ENCODE measurements at places on chromosomes 11 and 22.
A peak's percentile ranks its signal among the peaks of the same experiment; 100 is the strongest.

DNA sequence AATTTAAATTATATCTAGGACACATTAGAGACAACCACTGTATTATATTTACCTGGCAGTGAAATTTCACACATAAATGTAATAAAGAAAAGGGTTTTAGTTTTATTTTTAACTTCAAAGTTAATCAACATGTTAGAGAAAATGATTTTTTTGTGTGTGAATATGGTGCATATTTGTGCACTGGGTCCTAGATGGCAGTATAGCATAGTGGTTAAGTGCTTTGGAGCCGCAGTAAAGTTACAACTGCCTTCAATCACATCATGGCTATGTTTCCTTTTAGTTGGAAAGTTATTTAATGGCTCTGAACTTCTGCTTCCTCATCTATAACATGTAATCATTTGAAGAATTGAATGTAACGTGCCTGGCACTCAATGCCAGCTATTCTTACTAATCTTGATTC lies 108.9 kb upstream of the DDI1 start:
- DNase-seq, result no peak

GRCh38 chr11:74466916-74467885 lies at the start of gene KCNE3:
Gene KCNE3, minus strand, starts transcription at chr11:74467549. Its CDS starts 9,986 bp downstream, at chr11:74457563.
- DNase-seq, result no peak

- DNase-seq, result no peak
Observed at GRCh38 chr11:84671325-84671999, 955.7 kb downstream of the DLG2 start.

DNA sequence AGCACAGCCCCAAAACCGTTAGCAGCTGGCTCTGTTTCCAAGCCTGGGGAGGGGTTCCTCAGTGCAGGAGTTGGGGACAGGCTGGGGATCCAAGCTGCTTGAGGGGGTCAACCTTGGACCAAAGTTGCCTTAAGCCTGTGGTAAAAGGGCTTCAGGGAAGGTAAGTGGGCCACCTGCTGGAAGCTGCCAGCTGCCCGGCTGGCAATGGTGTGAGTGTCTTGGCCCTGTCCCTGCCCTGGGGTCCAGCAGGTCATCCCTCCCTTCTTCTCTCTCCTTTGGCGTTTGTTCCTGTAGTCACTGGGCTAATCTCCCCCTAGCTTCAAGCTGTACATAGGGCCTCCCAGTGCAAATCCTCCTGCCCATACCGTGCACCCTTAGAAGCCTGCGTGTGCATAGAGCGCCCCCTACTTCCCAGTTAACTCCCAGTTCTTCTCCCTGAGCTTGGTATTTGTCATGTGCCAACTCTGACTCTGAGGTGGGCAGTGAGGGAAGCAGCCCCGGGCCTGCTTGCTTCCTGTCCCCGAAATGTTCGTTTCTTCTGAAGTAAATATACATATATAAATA lies 4.4 kb downstream of the TMEM258 start:
- DNase-seq, result no peak

GRCh38 chr22:20021196-20022181 lies 579 bp downstream of the TANGO2 start:
- DNase-seq, result no peak

GRCh38 chr11:117428186-117428855 lies 100.7 kb downstream of the CEP164 start:
- no peak for DNase-seq

- no peak for DNase-seq
Observed at GRCh38 chr11:75721852-75722668, 4.4 kb downstream of the MOGAT2 start.

DNA sequence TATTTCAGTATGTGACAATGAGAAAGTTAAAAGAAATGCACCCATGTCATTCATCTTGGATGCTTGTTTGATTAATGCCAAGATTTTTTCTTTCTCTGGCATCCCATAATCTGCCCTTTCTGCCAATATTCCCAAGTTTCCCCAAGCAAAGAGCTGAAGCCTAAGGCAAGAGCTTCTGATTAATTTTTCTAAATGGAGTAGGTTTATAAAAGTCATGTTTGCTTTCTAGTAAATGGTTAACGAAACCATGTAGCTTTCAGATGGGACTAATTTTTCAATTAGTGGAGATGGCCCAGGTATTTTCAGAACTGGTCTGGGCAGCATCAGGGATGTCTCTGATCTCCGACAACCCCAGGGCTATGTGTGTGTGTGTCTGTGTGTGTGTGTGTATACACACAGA lies 55.3 kb downstream of the LRRC4C start:
- DNase-seq, result no peak

- DNase-seq, result no peak
Observed at GRCh38 chr11:113464416-113464815, 10.8 kb downstream of the DRD2 start.

GRCh38 chr11:71502026-71502425 lies 25.0 kb upstream of the KRTAP5-7 start:
- no peak for DNase-seq

DNA sequence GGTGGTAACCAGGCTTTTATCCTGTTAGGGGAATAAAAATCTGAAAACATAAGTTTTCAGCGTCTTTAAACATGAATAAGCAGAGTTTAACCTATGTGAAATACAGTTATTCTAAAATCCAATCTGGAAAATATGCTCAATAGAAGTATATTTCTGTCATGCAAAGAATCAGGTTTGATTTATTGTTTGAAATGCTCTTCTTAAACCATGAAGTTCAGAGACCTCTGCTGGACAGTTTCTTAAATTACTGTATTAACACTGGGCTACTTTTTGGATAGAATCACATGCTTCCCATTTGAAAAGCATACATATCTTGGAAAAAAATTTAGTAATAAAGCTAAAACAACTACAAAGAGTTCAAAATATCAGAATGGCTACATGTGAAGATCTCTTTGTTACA lies 25.4 kb downstream of the APIP start:
- no peak for DNase-seq

- DNase-seq, result no peak
Observed at GRCh38 chr11:111982541-111983186, 42.5 kb upstream of the DLAT start.

- DNase-seq, result no peak
Observed at GRCh38 chr11:70040452-70040851, 37.7 kb upstream of the ANO1 start.

DNA sequence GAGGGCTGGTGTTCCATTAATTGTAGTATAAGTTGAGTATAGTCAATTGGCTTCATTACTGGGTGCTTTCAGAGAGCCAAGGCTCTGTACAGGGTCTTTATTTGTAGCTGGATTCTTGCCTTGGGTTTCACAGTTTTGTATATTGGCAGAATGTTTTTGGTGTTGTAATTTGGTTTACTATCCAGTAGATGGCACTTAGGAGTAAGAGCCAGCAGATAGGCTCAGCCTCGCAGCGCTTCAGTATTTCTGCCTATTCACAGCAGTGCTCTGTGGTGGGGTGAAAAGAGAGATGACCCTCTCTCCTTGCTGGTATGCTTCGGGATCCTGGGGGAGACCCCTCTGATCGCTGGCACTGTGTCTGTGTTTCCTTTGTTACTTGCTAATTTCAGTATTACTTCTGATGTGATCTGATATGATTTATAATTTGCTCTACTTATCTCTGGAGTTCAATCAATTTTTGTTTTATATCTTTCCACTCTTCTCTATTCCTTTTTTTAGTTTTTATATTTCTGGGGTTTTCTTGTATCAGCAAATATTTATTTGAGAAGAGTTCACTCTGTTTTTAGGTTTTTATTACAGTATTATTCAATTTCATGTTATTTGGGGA lies 52.2 kb downstream of the ANO5 start:
- no peak for DNase-seq

GRCh38 chr11:35141071-35141470 lies 2.1 kb downstream of the CD44 start:
- DNase-seq, result no peak

GRCh38 chr11:35144136-35144741 lies 5.3 kb downstream of the CD44 start:
- no peak for DNase-seq

DNA sequence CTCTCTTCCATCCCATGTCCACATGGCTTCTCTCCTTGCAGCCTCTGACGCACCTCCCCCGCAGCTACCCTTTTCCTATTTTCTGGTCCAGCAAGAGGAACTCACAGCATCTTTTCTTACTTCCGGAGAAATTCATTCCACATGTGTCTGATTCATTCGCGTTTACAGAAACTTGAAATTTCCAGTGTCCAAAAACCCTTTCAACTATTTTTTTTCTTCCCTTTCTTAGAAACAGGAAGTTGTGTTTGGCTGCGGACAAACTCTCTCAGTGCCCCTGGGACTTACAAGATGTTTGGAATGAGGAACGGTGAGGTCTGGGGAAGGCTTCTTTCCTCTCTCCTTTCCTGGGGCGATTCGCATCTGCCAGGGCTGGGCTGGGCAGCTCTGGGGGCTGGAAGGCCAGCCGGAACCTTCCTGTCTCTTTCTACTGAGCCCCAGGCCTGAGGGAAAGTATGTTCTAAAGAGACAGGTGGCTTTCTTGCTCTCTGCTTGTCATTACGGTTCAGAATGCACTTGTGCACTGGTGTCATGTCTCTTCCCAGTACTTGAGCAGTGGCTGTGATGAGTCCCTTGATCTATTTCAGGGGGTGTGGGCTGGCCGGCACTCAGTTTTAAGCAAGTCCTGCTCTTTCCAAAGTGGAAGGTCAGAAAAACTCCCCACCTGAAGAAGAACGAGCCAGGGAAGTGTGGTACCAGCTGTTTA lies 27.5 kb downstream of the ADAMTS8 start:
- no peak for DNase-seq

- peak; percentile 14 for DNase-seq
Observed at GRCh38 chr11:72482211-72482812, 48.0 kb upstream of the CLPB start.

DNA sequence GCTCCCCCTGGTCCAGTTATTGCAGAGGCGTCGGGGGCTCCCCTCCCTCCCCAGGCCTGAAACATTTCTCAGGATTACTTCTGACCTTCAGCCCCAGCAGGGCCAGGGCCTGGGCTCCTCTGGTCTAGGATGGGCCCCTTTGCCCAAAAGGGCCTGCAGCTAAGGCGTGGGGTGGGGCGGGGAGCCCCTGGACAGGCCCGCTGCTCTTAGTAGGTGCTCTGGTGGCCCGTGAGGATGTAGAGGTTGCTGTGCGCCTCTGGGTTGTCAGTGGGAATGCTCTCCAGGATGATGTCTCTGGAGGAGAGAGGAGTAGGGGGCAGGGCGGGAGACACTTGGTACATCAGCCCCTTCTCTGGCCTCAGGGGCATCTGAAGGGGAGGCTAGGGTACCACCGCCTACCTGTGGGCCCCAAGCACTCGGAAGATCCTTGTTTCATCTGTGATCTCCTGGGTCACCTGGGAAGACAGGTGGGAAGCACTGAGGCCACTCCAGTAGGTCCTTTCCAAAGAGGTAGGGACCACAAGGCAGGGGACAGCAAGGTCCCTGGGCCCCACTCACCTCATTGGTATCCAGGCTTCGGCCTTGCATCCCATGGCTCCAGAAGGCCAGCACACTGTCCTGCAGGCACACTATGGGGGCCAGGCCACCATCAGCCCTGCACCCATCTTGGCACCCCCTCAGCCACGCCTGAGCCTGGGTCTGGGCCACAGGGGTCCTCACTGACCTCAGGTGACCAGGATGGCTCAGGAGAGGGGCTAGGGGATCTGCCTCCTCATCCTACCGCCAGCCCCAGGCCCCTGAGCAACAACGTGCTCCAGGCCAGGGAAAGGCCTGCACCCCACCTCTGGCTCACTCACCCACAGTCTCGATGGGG lies 11.2 kb upstream of the SF1 start:
- DNase-seq, result no peak

GRCh38 chr11:69531071-69531716 lies 49.7 kb downstream of the LINC01488 start:
- no peak for DNase-seq

DNA sequence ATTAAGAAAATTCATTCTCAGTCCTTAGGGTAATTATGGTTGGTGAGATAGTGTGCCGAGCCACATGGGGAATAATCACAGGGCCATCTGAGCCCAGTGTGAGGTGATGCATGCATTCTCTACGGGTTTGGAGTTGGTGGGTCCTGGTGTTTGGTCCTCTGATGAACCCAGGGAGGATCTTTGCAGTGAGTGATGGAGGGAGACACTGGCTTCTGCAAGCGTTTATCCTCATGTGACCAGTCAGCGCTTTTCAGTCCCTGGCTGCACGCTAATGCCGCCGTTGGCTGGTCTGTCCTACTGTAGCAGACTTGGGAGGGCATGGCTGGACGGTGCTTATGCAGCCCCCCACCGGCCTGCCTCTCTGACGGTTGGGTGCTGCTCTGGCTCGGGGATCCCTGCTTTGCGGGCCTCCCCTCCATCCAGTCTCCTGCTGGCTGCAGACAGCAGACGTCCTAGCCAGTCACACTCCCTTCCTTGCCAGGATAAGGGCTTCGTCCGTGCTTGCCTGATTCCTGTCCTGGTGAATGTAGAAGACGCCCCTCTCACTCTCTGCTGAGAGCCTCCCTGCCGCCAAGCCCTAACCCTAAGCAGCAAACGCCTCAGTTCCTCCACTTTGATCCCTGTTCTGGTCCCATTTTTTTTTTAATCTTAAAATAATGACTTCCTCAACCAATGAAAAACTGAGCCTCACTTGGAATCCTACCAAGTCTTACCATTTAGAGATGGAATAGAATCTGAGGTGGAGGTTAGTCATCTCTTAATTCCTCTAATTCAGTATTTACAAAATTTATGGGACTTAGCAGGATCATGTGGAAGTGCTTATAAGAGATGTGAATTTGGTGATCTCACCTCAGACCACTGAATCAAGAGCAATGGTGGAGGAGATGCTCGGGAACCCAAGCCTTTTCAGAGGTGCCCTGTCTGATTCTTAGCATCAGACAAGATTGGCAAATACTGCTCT lies 143.7 kb upstream of the SORL1-AS1 start:
- no peak for DNase-seq

DNA sequence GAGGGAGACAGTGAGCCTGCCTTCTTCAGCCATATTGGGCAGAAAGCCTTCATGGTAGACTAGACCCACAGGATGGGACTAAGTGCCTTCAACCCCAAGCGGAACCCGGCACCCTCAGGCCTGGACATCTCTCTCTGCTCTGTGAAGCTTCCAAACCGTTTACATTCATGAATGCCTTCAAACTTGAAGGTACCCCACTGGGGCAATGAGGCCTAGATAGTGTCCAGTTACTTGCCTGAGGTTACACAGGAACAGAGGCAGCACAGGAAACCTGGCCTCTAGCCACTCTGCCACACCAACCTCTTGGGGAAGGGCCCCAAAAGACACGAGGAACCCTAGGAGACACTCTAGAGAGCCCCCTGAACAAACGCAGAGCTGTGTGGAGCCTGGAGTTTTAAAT lies 14.5 kb upstream of the CYP2R1 start:
- no peak for DNase-seq

DNA sequence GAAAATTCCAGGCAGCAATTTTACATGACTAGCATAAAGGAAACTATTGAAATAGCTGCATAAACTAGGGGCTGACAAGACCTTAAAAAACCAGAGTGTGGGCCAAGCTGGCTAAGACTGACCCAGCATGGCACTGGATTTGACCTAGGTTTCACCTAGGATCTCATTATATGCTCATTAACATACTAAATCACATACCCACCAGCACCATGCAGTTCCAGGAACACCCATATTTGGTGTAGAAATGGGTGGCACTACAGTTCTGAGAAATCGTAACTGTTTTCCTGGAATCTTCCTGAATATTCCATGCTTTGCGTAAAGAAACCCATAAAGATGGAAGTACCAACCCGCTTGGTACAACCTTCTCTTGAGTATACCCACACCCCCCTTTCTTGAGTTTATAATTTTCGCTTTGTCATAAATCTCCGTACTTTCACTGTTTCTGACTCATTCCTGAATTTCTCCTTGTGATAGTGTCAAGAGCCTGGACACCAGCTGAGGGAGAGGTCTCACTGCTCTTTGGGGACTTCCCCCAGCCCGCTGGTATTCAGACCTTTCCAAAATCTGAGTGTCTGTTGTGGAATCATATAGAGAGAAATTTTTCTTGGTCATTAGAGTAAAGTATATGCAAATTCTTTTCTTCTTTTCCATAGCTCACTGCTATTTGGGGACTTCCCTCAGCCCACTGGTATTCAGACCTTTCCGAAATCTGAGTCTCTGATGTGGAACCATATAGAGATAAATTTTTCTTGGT lies 55.1 kb downstream of the MTMR3 start:
- DNase-seq, result no peak

All from activated T-cell treated with anti-CD3 and anti-CD28 coated beads for 4 hours (primary cell).